Calu3 (cell line): ENCODE measurements at places on chromosomes 13 and 19.
A peak's percentile ranks its signal among the peaks of the same experiment; 100 is the strongest.

- H3K27ac ChIP-seq, result no peak overlapping the region
- H3K27me3 ChIP-seq, result peaks cover 51% of the 10 kb centered on the region
- peak; percentile 63 for DNase-seq
- H3K4me1 ChIP-seq, result peaks cover 57% of the 10 kb centered on the region
These were observed 758 bp upstream of the CACNG7 start for GRCh38 chr19:53908106-53908934.

- H3K4me1 ChIP-seq, result no peaks in the 10 kb centered on the region
- H3K27ac ChIP-seq, result no peak overlapping the region
These were observed 31.6 kb upstream of the DPRX start for GRCh38 chr19:53600217-53600616.

DNA sequence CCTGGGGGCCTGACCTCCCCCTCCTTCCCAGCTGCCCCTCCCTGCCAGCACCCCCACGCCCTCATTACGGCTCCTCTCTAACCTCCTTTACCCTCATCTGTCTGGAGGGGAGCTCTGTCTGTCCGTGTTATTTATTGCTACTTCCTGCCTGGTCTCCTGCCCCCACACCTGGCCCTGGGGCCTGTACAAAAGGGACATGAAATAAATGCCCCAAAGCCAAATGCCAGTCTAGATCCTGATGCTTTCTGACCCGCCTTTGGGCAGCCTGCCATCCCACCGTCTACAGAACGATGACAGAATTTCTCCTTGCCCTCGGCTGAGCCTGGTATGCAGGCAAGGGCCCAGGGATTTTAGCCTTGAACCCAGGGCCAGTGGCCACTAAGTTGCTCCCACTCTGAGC lies 15.4 kb upstream of the CD22 start:
- H3K4me3 ChIP-seq, result no peak overlapping the region
- peaks cover 38% of the 10 kb centered on the region for H3K4me1 ChIP-seq
- H3K36me3 ChIP-seq, result peaks cover 4% of the 10 kb centered on the region
- H3K27me3 ChIP-seq, result no peaks in the 10 kb centered on the region
- DNase-seq, result peak; percentile 39
- peak overlapping the region; percentile 31 for H3K27ac ChIP-seq

- no peak overlapping the region for H3K4me3 ChIP-seq
- H3K36me3 ChIP-seq, result no peaks in the 10 kb centered on the region
- no peak for DNase-seq
- no peak overlapping the region for H3K27ac ChIP-seq
- H3K4me1 ChIP-seq, result no peaks in the 10 kb centered on the region
These were observed 31.0 kb downstream of the CILP2 start for GRCh38 chr19:19568802-19569756.

DNA sequence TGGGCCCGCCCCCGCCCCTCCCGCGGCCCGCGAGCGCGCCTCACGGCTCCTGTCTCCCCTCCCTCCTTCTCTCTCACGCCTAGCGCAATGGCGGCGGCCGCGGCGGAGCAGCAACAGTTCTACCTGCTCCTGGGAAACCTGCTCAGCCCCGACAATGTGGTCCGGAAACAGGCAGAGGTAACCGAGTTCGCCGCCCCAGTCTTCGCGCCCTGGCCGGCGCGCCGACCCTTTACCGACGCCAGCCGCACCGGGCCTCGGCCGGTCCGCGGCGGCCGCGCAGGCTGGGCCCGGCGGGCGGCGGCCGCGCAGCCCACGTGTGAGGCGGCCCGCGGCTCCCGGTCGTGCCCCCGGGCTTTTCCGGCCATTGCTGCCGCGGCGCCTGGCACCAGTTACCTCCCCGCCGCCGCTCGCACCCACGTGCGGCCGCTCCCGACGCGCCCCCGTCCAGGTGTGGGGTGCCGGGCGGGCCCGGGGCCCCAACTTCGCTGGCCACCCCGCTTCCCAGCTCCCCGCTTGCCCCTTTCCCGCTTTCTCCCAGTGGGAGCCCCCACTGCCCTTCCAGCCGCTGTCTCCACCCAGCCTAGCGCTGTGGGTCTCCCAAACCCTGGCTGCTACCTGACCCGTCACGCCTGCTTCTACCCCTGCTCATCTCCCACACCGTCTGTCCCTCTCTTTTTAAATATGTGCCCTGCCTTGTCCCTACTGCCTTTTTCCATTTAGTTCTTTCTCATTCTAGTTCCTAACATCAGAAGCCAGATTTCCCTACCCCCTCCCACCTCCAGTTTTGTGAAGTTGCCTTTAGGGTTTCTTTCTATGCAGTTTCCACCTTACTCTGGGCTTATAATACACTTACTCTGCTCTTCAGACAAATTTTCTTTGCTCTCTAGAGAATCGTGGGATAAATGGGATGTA lies 23.4 kb downstream of the IPO5 start:
- no peaks in the 10 kb centered on the region for H3K4me1 ChIP-seq
- H3K27me3 ChIP-seq, result no peaks in the 10 kb centered on the region
- no peak for DNase-seq
- peak overlapping the region; percentile 86 for H3K4me3 ChIP-seq
- peak overlapping the region; percentile 96 for H3K27ac ChIP-seq

DNA sequence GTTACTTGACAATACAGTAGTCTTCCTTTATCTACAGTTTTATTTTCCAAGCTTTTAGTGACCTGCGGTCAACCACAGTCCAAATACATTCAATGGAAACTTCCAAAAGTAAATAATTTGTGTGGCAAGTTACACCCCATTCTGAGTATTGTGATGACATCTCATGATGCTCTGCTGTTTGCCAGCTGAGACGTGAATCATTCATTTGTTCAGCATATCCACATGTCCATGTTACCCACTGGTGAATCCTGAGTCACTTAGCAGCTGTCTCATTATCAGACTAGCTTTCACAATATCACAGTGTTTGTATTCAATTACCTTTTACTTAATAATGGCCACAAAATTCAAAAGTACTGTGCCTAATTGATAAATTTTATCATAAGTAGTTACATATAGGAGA lies 179.8 kb downstream of the PRR20E start:
- no peaks in the 10 kb centered on the region for H3K27me3 ChIP-seq
- H3K27ac ChIP-seq, result no peak overlapping the region
- DNase-seq, result no peak
